ENCODE measurements at places on chromosomes 5 and 9.

DNA sequence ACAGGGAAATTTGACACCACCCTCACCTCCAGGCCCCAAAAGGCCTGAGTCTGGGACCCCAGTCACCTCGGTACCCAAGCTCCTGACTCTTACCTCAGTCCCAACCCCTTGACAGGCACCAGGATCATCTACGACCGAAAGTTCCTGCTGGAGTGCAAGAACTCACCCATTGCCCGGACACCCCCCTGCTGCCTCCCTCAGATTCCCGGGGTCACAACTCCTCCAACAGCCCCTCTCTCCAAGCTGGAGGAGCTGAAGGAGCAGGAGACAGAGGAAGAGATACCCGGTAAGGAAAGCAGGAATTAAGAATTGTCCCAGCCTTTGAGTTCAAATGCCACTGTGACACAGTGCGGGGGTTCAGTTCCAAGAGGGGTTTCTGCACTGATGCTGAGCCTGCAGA is 1.3 kb downstream of the EIF4EBP3 start:
- no peak for DNase-seq

GRCh38 chr9:88481933-88482332 is 53.0 kb upstream of the NXNL2 start:
- no peak for DNase-seq

DNA sequence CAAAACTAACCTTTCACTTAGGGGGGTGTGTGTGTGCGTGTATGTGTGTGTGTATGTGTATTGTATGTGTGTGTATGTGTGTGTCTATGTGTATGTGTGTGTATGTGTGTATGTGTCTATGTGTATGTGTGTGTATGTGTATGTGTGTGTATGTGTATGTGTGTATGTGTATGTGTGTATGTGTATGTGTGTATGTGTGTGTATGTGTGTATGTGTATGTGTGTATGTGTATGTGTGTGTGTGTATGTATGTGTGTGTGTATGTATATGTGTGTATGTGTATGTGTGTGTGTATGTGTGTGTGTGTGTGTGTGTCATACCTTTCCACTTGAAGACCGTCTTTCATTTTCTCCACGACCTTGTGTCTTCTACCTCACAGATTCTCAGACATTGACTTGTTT is 20.8 kb upstream of the FLT4 start:
- DNase-seq, result no peak

- DNase-seq, result peak; percentile 28
Observed at GRCh38 chr5:74895906-74896305, 29.7 kb upstream of the FAM169A start.

Measured in AG09319 (cell line).